ENCODE measurements at places on chromosomes 12 and 14.

DNA sequence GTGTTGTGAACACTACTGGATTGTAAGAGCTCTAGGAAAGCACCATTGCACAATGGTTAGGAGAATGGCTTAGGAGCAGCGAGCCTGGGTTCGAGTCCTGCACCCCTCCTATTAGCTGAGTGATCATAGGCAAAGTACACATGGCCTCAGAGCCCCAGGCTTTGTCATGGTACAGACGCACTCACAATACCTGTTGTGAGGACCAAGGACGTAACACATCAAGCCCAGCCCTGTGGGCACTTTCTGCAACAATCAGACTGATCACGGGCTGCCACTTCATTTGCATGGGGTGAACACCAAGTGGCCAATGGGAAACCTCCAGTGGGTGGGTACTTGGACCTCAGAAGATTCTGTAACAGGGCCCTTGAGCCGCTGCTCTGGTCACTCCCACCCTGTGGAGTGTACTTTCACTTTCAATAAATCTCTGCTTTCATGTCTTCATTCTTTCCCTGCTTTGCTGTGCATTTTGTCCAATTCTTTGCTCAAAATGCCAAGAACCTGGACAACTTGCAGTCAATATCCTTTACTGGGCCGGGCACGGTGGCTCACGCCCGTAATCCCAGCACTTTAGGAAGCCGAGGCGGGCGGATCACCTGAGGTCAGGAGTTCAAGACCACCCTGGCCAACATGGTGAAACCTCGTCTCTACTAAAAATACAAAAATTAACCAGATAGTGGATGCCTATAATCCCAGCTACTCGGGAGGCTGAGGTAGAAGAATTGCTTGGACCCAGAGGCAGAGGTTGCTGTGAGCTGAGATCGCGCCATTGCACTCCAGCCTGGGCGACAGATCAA, 28.2 kb downstream of the GLRX5 start:
- no peak for DNase-seq

DNA sequence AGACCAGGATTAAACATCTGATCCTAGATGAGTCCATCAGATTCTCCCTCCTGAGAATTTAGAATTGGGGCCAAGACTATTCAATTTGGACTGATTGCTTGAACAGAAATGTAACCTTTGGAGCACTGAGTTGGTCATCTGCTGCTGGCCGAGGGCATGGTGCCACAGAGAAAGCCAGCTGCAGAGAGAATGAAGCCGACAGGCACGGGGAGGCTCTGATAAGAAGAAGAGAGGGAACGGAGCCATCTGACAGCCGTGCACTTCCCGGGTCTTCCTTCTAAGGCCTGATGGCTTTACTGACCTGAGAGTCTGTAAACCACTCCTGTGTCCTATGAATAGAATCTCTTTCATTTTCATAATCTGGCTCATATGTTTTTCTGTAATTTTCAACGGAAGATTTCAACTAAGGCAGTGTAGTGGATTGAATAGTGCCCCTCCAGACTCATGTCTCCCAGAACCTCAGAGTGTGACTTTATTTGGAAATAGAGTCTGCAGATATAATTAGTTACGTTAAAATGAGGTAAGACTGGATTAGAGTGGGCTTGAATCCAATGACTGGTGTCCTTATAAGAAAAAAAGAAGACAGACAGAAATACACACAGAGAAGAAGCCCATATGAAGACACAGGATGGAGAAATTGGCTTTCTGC, 39.1 kb upstream of the FRS2 start:
- no peak for DNase-seq

DNA sequence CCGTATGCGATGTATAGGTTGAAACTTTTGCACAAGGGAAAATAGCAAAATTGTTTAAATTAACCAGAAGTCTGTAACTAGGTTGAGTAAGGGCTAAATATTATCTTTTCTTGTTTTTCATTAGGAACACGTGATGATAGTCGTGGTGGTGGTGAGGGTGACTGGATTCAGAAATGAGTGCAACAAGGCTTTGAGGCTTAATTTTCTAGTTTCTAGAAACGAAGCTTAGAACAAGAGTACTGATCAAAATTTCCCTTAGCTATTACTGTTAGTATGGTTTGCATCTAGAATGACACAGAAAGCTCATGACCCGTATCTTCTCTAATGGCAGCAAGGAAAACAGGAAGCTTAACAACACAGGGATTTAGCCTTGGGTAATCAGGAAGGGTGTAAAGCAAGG, 7.0 kb downstream of the SLIRP start:
- no peak for DNase-seq

DNA sequence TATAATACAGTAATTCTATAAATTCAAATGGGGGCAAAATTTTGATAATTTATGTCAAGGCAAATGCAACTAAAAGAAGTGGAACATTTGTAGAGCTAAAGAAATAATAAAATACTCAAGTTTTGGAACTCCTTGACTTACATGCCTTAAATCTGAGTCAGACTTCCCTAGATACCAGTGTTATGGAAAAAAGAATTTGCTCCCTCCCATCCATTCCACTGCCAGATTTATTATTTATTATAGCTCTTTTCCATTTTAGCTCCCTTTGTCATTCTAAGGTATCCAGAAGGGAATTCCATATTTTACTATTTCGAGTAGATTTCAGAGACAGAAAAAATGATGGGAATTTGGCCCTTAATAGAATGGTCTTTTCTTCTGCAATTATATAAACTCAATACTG, 44.0 kb downstream of the RHOJ start:
- no peak for DNase-seq

DNA sequence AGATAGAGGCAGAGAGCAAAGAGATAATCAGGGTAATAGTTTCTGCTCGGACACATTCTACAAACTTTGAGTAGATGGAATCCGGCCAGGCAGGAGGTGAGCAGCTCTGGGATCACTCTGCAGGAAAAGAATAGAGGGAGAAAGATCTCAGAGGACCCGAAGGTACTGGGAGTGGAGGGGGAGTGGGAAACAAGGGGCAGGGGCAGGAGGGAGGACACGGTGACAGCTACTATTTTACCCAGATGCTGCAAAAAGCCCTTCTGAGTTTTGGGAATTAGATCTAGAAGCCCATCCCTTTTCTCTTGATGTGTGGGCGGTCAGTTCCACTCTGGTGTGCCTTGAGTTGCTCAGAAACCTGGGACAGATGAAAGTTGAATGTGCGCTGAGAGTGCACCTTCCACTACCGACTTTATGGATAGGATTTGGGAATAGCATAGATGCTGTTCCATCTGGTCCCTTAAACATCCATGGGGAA, 556 bp downstream of the GPRC5A start:
- DNase-seq, result no peak

GRCh38 chr12:64682572-64683277, 72.4 kb downstream of the RASSF3 start:
- DNase-seq, result peak; percentile 63

- DNase-seq, result no peak
These were observed 6.2 kb downstream of the APAF1 start for GRCh38 chr12:98651328-98651727.

GRCh38 chr12:104414581-104415341, 42.0 kb upstream of the CHST11 start:
- no peak for DNase-seq

- DNase-seq, result no peak
These were observed 1.8 kb upstream of the RCOR1 start for GRCh38 chr14:102590667-102591099.

- no peak for DNase-seq
These were observed 7.9 kb upstream of the HOXC13 start for GRCh38 chr12:53930591-53931255.

GRCh38 chr12:128613837-128614590, 209.7 kb downstream of the SLC15A4 start:
- no peak for DNase-seq

- no peak for DNase-seq
These were observed 42.2 kb upstream of the NAV3 start for GRCh38 chr12:77788231-77789168.

DNA sequence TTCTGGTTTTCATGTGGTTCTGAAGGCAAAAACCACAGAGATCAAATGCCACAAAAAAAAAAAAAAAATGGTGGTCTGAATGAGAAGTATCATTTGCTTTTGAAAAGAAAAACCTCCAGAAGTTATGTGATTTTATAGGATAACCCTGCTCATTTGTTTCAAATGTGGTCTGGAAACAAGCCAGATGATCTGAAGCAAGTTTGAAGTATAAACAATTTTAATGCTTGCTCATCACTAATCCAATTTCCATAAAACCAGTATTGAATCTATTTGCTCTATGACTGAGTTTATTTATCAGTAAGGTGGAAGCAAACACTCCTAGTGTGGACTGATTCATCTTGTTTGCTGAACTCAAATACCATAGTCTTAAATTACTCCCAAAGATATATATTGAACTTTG, 407.3 kb upstream of the FLRT2 start:
- DNase-seq, result no peak

DNA sequence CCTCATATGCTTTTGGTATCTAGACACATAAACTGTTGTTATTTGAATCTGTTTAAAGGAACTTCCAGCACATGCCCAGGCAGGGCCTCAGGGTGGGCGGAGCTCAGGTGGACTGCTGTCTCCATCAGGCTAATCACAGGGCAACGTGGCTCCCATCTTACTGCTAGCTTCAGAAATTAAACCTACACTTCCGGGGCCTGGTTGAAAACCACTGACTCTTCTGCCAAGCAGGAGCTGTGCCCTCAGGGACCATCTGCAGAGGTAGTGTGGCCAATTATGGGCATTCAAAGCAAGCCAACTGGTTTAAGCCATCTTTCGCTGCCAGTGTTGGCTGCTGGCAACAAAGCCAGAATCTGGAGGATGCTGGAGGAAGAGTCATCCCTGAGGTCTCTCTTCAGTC, 97.5 kb downstream of the TMX1 start:
- DNase-seq, result no peak

- DNase-seq, result peak; percentile 25
These were observed at the start of gene ARHGEF25 for GRCh38 chr12:57611108-57611826. ARHGEF25 (plus strand) TSS chr12:57611435; CDS start chr12:57611895, 460 bp downstream.

DNA sequence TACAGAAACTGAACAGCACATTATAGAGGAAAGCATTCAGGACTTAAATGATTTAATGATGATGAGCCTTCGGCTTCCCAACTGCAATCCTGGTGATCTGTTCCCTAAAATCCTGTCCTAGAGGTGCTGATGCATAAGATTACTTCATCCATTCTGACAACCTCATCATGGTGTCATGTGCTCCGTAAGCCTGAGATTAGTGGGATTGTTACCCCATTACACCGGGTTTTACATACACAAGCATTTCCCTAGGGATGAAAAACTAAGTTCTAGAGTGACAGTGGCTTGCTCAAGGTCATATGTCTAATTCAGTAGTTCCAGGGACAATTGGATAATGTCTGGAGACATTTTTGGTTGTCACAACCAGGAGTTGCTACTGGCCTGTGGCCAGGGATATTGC, 2.5 kb upstream of the RNASE13 start:
- DNase-seq, result no peak

DNA sequence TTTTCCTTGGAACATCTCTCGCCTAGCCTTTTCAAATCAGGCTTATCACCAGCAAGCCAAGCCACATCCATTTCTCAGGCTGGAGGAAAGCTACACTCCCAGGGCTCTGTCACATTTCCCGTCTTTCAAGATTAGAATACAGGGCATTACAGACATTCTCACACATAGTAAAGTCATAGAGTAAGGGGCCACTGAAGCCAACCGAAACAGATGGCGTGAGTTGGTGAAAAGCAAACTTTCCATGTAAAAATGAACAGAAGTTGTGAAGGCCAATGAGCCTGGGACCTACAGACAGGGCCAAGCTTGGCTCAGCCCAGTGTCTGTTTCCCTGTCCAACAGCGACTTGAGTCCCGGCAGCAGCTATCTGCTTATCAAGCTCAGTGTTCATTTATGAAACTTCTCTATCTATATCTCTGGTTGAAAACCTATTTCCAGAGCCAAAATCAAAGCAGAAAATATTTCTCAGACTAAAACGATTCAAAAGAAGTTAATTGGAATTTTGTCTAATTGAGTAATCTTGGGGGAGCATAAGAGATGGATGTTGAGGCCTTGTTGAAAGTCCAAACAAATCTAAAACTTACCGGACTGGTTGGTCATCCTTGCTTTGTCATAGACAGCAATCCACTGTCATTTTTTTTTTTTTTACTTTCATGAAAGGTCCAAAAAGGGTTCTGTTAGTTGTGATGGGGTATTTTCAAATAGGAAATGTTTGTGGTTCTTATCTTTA, 105.6 kb downstream of the DAAM1 start:
- DNase-seq, result no peak

GRCh38 chr12:45256721-45257120, 40.8 kb downstream of the ANO6 start:
- DNase-seq, result no peak

DNA sequence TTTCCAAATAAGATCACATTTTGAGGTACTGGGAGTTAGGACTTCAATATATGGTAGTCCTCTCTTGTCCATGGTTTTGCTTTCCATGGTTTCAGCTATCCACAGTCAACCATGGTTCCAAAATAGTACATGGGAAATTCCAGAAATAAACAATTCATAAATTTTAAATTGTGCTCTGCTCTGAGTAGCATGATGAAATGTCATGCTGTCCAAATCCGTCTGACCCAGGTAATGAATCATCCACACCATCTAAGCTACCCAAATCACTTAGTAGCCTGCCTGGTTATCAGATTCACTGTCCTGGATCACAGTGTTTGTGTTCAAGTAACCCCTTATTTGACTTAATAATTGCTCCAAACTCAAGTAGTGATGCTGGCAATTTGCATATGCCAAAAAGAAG, 197.9 kb downstream of the TMTC3 start:
- no peak for DNase-seq

DNA sequence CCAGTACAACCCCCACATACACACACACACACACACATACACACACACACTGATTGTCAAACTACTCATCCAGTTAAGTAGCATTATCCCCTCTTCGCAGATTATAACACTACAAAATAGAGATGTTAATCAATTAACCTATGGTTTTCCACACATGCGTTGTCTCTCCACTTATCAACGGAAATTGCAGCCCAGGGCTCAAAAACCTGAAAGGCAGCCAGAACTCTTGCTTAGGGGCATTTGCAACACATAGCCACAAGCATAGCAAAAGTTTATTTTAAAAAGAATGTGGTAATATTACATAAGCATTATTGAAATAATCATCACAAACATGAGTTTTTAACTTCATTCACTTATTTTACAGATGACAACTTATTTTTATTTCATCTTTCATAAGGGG, 265.8 kb downstream of the SLC16A7 start:
- no peak for DNase-seq

DNA sequence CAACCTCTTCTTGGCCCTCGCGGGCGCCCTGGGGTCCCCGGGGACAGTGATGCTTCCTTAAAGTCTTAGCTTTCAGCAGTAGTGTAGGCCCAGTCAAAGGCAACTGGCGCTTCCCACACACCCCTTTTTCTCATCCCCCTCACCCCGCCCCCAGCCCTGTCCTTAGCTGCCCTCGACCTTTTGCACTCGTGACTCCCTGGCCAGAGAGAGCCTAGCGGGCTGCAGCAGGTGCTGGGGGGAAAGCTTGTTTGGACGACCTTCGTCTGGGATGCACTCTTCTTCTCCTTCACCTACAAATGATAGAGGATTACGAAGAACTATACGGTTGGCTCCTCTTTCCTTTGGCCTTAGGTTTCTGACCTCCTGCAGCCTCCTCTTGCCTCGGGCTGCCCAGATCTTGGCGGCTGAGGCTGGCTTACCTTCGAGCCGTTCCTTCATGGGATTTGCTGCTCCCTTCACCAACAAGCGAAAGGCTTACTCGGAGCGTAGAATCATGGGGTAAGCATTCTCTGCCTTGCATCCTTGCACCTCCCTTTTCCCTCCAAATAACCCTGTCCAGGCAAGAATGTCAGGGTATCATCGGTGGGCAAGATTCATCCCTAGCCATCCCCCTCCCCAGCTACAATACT, 815 bp downstream of the COQ10A start:
- DNase-seq, result no peak

Measured in NCI-H1694 treated with DMSO at 0.1 percent for 48 hours (cell line).